ENCODE measurements at places on chromosomes 16 and 17. TPM values are rescaled to one million over a fixed set of nuclear protein-coding genes. Genes with fewer than 3 reads are reported as not detected.

- H3K4me1 ChIP-seq = peaks cover 9% of the 10 kb centered on the region
- H3K27ac ChIP-seq = no peak overlapping the region
- H3K27me3 ChIP-seq = peaks cover 18% of the 10 kb centered on the region
- DNase-seq = no peak
- no peaks in the 10 kb centered on the region for H3K36me3 ChIP-seq
Observed at GRCh38 chr16:89049484-89050118, 44.1 kb upstream of the ACSF3 start.

DNA sequence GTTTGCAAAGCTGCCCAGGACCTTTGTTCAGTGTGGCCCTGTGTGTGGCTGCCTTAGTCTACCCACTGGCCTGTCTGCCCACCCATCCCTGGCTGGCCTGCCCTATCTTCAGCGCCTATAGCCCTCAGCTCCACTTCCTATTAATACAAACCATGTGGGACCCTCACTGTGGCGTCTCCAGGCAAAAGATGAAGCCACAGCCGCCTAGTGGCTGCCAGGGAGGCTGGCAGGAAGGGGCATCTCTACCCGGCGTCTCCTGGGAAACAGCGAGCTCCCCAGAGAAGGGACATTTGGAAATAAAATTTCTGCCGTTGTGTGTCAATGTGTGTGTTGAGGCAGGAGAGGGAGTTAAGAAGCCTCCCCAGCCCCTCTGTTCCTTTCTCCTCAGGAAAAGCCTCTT lies 31.5 kb downstream of the NEUROD2 start:
- no peaks in the 10 kb centered on the region for H3K4me1 ChIP-seq
- H3K4me3 ChIP-seq = no peak overlapping the region
- DNase-seq = peak; percentile 89

DNA sequence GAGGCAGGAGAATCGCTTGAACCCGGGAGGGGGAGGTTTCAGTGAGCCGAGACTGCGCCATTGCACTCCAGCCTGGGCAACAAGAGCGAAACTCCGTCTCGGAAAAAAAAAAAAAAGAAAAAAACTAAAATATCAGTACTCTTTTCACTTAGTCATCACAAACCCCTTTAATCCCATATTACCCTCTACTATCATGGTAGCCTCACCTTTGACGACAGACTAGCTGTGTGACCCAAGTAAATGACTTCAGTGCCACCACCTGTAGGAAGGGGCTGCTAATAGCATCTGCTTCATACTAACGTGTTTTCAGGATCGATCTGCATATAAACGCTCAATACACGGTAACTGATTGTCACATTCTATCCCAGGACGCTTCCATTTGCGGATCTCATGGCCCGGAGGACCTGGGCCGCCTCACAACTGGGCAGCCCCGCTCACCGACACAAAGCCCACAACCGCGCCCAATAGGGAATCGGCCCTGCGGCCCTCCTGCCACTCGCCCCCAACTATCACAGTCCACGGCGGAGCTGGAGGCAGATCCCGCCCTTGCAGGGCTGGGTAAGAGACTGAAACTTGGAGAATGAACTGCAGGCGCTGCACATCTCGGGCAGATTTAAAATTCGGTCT lies 1.1 kb upstream of the ZNF263 start:
- H3K36me3 ChIP-seq = peaks cover 9% of the 10 kb centered on the region
- peaks cover 16% of the 10 kb centered on the region for H3K4me1 ChIP-seq
- peaks cover 6% of the 10 kb centered on the region for H3K27me3 ChIP-seq
- H3K27ac ChIP-seq = peak overlapping the region; percentile 100
- H3K4me3 ChIP-seq = peak overlapping the region; percentile 91
- peak; percentile 95 for DNase-seq

GRCh38 chr16:67082891-67083290 lies 26.9 kb upstream of the PHAF1 start:
- no peak overlapping the region for H3K27ac ChIP-seq
- H3K36me3 ChIP-seq = peaks cover 20% of the 10 kb centered on the region
- H3K4me3 ChIP-seq = no peak overlapping the region
- peaks cover 4% of the 10 kb centered on the region for H3K4me1 ChIP-seq
- H3K27me3 ChIP-seq = no peaks in the 10 kb centered on the region

GRCh38 chr17:30556374-30557332 lies 79.4 kb downstream of the GOSR1 start:
- no peaks in the 10 kb centered on the region for H3K4me1 ChIP-seq
- H3K27me3 ChIP-seq = no peaks in the 10 kb centered on the region

- H3K27me3 ChIP-seq = no peaks in the 10 kb centered on the region
- no peak overlapping the region for H3K27ac ChIP-seq
- no peak for DNase-seq
- H3K4me1 ChIP-seq = no peaks in the 10 kb centered on the region
Observed at GRCh38 chr16:12455287-12455798, 348.3 kb downstream of the CPPED1 start.

GRCh38 chr17:41029633-41030245 lies at the start of gene KRTAP1-4:
Gene KRTAP1-4, minus strand, starts transcription at chr17:41030195. Its CDS starts 117 bp downstream, at chr17:41030078.
- peaks cover 30% of the 10 kb centered on the region for H3K4me1 ChIP-seq
- H3K27ac ChIP-seq = no peak within 1 kb of the TSS
- H3K36me3 ChIP-seq = no peaks in the 10 kb centered on the region
- no peak within 1 kb of the TSS for H3K4me3 ChIP-seq
- DNase-seq = no peak

GRCh38 chr16:10935226-10935915 lies 6.9 kb downstream of the DEXI start:
- peaks cover 26% of the 10 kb centered on the region for H3K36me3 ChIP-seq
- no peaks in the 10 kb centered on the region for H3K27me3 ChIP-seq
- H3K4me3 ChIP-seq = no peak overlapping the region

GRCh38 chr16:79101491-79101890 lies 499.0 kb downstream of the MAF start:
- no peak overlapping the region for H3K27ac ChIP-seq
- no peak for DNase-seq
- no peaks in the 10 kb centered on the region for H3K27me3 ChIP-seq
- no peak overlapping the region for H3K4me3 ChIP-seq
- H3K4me1 ChIP-seq = no peaks in the 10 kb centered on the region
- H3K36me3 ChIP-seq = no peaks in the 10 kb centered on the region

DNA sequence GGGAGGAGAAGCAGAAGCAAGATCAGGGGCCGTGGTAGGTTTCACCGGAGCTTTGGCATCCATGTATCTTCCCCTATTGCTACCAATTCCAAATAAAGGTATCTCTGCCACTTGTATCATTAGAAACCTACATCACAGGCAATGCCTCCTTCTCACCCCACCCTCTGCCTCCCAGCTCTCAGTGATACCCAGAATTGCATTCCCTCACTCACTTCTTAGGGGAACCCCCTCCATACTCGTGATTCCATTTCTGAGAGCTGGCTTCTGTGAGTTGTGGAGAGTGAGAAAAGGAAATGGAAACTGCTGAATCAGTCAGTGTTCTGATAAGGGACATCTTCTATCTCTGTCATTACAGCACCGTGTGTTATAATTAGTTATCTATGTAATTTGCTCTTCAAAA lies 2.3 kb upstream of the CCL3 start:
- DNase-seq = no peak
- no peak overlapping the region for H3K4me3 ChIP-seq
- no peaks in the 10 kb centered on the region for H3K36me3 ChIP-seq
- H3K27ac ChIP-seq = no peak overlapping the region

DNA sequence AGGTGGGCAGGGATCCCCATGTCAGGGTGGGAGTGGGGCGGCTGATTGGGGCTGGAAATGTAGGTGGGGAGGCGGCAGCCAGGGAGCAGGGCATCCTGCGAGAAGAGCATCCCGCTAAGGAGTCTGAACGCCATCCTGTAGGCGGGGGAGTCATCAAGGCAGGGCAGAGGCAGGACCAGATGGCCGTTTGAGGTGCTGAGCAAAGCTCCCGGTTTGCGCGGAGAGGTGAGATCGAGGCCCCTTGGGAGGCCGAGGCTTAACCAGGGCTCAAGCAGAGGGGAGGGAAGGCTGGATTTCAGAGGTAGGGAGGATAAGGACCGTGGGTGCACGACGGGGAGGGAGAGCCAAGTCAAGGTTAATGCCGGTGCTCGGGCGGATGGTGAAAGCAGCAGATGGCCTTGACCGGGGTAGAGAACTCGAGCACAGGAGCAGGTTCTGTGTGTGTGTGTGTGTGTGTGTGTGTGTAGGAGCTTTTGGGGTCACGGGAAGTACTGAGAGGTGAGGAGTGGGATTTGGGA lies 472 bp upstream of the NME2 start:
- peak overlapping the region; percentile 84 for H3K27ac ChIP-seq
- H3K27me3 ChIP-seq = no peaks in the 10 kb centered on the region
- H3K4me1 ChIP-seq = peaks cover 12% of the 10 kb centered on the region
- H3K4me3 ChIP-seq = peak overlapping the region; percentile 94
- DNase-seq = peak; percentile 90
- peaks cover 56% of the 10 kb centered on the region for H3K36me3 ChIP-seq

TMC8 gene
- total RNA-seq = not detected

TRAF7 gene
- 56.1 TPM for total RNA-seq

TP53TG3D gene
- 0.29 TPM for total RNA-seq

MYH1 gene
- not detected for total RNA-seq

CDYL2 gene
- total RNA-seq = 8.3 TPM

RPS15A gene
- total RNA-seq = 1,145 TPM

ASIC2 gene
- not detected for total RNA-seq

GINS2 gene
- total RNA-seq = 1.8 TPM

NPIPA7 gene
- 0.59 TPM for total RNA-seq

All from osteoblast (primary cell).